ENCODE measurements at places on chromosomes 2 and 18.

- no peak for DNase-seq
Measured at GRCh38 chr2:6770006-6770405, 95.7 kb downstream of the CMPK2 start.

DNA sequence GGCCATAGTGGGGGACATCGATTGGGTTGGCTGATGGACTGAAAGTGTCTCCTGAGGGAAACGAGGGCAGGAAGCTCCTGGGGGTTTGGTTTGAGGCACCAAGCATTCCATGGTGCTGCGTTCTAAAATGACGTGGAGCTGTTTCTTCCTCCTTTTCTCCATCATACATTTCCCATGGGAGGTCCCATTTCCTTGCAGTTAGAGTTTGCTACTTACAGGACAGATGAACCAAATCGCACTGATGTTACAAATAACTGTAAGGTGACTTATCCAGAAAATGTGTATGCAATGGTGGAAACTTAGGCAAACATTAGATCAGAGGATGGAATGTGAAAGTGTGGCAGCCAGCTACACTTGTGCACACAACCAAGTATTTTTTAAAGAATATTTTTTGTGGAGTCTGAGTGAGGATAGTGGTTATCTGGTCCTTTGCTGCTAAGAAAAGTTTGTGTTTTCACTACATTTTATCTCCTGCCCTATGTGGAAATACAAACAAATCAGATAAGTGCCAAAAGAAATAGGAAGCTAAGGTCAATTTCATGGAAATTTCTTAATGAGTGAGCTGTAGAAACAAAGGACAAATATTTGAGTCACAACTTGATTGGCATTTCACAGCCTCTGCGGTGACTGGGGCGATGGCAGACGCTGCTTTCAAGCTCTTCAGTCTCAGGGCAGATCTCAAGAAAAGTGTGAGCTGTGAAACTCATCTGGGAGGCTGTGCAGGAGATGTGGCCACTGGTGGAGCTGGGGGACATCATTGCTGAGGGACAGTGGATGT, 256.2 kb downstream of the TSN start:
- no peak for DNase-seq

- DNase-seq: no peak
Measured at GRCh38 chr2:181352158-181352557, 105.0 kb upstream of the ITGA4 start.

DNA sequence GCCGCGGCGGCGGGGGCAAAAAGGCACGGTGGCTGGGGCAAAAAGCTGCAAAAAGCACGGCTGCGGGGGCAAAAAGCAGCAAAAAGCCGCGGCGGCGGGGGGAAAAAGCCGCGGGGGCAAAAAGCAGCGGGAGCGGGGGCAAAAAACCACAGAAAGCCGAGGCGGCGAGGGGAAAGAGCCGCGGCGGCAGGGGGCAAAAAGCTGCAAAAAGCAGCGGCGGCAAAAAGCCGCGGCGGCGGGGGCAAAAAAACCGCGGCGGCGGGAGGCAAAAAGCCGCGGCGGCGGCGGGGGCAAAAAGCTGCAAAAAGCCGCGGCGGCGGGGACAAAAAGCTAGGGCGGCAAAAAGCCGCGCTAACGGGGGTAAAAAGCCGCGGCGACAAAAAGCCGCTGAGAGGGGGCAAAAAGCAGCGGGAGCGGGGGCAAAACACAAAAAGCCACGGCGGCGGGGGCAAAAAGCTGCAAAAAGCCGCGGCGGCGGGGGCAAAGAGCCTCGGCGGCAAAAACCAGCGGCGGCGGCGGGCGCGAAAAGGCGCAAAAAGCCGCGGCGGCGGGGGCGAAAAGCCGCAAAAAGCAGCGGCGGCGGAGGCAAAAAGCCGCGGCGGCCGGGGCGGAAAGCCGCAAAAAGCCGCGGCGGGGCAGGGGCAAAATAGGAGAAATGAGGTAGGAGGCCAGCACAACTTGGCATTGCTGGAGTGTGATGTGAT, 123.4 kb downstream of the ANKRD30BL start:
- DNase-seq: no peak

DNA sequence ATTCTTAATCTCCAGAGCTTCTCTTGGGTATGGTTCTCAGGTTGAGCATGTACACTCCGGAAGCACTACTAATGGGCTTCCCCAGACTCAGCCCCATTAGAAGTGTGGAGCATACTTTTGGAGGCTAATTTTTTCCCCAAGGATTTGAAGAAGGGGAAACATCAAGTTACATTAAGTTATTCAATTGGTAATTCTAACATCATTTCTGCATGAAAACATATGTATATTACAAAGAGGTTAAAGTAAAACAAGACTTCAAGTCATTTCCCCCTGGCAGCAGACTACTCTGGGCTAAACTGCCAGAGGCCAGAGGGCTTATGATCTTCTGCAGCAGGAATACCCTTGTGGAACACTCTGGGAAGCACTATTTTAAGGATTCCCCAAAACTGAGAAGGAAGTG, 227.7 kb upstream of the STK17B start:
- no peak for DNase-seq

GRCh38 chr2:11430729-11431128, 35.2 kb downstream of the E2F6 start:
- no peak for DNase-seq

DNA sequence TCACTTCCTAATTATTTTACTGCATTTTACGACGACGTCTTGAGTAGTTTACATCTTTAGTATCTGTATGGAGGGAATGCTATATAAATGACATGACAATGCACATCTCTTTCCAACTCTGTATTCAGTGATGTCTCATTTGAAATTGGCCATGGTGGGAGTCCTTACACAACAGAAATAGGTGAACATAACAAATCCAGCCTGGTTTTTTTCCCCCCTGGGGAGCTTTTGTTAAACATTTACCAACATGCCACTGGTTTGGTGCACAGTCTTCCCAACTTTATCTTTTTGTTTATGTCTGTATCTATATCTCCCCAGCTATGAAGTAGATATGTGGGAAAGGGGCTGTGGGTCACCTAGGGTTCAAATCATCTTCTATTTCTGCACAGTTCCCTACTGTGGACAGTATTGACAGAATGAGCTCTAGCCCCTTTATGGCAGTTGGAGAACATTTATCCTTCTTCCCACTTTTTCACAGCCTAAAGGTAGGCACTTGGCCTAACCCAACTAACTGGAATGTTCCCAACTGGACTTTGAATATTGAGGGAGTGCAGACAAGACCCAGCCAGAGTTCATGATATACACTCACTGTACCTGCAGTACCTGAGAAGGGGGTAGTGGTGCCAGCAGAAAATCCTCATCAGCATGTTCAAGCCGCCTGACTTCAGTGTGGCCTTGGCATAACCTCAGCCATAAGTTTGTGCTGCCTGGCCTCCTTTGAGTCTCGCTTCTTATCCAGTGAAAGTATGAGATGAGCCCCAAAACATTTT, 5.7 kb upstream of the RTKN start:
- DNase-seq: no peak

DNA sequence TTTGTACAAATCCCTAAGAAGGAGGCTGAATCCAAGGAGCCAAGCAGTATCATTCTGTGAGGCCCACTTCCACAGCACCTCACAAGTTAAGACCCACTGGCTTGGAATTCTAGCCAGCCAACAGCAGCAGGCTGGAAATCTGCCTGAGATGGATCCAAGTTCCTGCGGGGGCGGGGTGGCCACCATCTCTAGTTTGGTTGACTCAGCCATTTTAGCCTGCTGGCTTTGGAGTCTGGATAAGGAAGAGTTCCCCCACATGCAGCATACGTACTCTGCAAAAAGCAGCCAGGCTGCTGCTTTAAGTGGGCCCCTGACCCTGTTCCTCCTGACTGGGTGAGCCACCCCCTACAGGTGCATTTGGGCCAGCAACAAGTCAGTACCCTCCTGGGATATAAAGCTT, 65.2 kb downstream of the FARP2 start:
- no peak for DNase-seq

GRCh38 chr2:168032091-168032490, 215.3 kb downstream of the STK39 start:
- no peak for DNase-seq

DNA sequence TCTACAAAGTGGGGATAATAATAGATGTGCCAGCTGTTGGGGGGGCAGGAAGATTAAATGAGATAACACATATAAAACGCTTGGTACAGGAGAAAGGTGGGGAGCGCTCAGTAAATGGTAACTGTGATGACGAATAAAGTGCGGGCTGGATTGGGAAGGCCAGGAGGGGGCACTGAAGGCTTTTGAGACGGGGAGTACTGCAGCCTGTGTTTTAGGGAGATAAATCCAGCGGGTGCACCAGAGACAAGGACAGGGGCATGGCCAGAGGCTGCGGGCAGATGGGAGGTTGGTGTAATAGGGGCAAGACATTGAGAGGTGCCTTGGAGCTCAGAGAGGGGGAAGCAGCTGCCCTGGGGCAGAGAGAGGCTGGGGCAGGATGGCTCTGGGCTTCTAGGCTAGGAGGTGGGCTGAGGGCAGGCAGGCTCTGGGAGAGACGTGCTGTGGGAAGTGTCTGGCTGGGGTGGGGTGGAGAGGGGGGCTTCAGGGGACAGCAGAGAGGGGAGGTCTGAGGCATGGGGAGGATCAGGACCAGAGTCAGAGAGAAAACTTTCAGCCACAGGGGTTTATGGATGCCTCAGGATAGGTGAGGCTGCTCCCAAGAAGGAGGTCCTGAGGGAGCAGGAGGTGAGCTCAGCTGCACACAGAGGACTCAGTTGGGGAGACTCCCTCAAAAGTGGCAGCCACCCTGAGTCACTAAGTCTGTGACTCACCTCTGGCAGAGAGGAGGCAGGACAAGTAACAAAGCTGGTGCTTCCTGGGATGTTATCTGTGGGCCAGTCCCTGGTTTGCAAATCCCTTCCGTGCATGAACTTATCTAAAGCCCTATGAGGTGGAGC, 18.8 kb downstream of the TEX44 start:
- peak; percentile 21 for DNase-seq

DNA sequence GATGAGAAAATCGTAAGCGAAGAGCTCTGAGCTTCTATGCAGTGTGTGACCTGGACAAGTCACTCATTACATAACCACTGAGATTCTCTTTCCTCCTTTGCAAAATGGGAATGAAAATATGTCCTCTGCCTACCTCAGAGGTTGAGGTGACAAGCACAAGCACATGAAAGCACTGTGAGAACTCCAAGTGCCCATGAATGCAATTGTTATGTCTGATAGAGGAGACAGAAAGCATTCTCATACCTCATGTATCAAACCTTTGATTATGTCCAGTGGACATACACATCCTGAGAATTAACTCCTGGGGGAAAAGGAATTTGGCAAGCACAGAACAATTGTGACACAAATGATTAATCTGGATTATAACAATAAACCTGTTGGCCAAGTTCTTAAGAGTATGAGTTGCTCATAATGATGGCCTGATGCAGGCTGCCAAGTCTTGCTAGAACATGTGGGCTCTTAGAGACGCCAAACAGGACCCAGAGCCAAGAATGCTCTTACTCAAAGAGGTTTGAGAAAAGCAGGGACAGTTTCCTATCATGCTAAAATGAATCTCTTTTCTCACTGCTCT, 8.5 kb upstream of the RMDN2 start:
- no peak for DNase-seq

Data from effector CD4-positive, alpha-beta T cell (primary cell).